Posterior vena cava (tissue), 2 donors: ENCODE measurements at places on chromosomes 11 and 22. TPM values are rescaled to one million over a fixed set of nuclear protein-coding genes. Genes with fewer than 3 reads are reported as not detected.

DNA sequence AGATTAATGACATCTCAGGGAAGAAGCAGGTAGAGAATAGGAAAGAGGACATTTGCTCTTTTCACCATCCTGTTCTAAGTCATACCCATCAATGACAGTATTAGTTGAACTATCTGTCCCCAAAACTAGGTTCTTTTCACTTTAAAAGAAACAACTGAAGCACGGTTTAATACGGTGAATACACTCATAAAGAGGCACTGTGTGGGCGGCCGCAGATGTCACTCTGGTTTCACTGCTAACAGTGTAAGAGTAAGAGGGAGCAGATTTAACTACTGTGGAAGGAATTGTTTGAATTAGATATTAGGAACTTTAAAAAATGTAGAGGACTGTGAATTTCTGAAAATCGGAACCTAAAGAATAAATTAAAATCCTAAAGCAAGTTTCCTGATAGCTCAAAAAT, 49.5 kb downstream of the VSIG10L2 start:
- no peak for DNase-seq

- peak; percentile 83 for DNase-seq
Observed at GRCh38 chr22:40415531-40416266, 45.3 kb downstream of the SGSM3 start.

- DNase-seq = no peak
Observed at GRCh38 chr22:17823226-17823625, 49.0 kb upstream of the BID start.

ASCL2 gene
- 0.43 TPM for total RNA-seq

SPA17 gene
- total RNA-seq = 4.0 TPM
